ENCODE measurements at places on chromosomes 2 and 18.

DNA sequence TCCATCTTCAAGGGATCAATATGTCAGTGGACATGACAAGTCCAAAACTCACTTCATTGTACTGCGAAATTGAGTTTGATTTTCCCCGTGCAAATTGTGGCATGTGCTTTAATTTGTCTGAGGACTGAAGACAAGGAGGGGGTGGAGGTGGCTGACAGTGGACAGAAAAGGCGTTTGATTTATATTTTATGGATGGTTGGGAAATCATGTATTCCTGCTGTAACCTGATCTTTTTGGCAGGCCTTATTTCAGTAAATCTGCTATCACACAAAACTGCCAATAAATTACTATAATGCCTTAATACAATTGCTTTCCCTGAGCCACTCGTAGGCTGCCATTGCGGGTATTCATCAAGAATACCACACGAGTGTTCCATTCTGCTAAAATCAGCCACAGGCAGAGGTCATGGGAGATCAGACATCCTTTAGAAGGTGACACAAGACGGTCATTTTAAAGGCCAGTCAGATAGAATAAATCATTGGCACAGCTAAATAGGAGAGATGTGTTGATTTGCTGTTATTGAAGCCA, 720.5 kb downstream of the MBD2 start:
- no peak overlapping the region for H3K27ac ChIP-seq
- no peaks in the 10 kb centered on the region for H3K4me1 ChIP-seq
- H3K27me3 ChIP-seq = no peaks in the 10 kb centered on the region
- H3K4me3 ChIP-seq = no peak overlapping the region
- no peaks in the 10 kb centered on the region for H3K36me3 ChIP-seq

DNA sequence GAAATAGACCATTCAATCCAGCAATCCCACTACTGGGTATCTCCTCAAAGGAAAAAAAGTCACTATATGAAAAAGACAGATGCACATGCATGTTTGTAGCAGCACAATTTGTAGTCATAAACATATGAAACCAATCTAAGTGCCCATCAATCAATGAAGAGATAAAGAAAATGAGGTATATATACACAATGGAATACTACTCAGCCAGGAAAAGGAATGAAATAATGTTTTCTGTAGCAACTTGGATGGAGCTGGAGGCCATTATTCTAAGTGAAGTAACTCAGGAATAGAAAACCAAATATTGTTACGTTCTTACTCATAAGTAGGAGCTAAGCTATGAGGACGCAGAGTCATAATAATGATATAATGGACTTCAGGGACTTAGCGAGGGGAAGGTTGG, 45.2 kb upstream of the LRRC30 start:
- no peak for DNase-seq
- no peak overlapping the region for H3K27ac ChIP-seq
- H3K4me1 ChIP-seq = no peaks in the 10 kb centered on the region
- no peaks in the 10 kb centered on the region for H3K36me3 ChIP-seq
- H3K27me3 ChIP-seq = no peaks in the 10 kb centered on the region
- H3K4me3 ChIP-seq = no peak overlapping the region

GRCh38 chr2:206836722-206837121, 71.3 kb downstream of the FASTKD2 start:
- no peak overlapping the region for H3K27ac ChIP-seq
- H3K36me3 ChIP-seq = no peaks in the 10 kb centered on the region
- H3K27me3 ChIP-seq = no peaks in the 10 kb centered on the region
- H3K4me1 ChIP-seq = no peaks in the 10 kb centered on the region
- H3K4me3 ChIP-seq = no peak overlapping the region

DNA sequence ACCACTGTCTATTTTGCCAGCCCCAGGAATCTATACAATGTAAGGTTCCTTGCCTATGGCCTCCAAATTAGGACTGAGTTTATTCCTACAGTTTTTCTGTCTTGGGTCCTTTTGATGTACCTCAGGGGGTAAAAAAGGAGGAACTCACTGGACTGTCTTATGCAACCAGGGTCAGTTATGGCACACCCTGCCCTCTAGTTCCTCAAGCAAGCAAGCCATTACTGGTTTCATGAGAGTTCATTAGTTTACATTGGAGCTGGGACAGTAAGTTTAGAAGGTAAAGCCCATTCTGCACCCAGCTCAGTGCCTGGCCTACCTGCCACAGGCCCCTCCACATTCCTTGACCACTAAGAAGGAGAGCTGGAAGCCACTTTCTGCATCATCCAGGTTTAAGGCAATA, 68.7 kb upstream of the WIPF1 start:
- H3K4me3 ChIP-seq = no peak overlapping the region
- no peak overlapping the region for H3K27ac ChIP-seq
- no peaks in the 10 kb centered on the region for H3K27me3 ChIP-seq
- peaks cover 33% of the 10 kb centered on the region for H3K4me1 ChIP-seq
- no peaks in the 10 kb centered on the region for H3K36me3 ChIP-seq
- DNase-seq = no peak

DNA sequence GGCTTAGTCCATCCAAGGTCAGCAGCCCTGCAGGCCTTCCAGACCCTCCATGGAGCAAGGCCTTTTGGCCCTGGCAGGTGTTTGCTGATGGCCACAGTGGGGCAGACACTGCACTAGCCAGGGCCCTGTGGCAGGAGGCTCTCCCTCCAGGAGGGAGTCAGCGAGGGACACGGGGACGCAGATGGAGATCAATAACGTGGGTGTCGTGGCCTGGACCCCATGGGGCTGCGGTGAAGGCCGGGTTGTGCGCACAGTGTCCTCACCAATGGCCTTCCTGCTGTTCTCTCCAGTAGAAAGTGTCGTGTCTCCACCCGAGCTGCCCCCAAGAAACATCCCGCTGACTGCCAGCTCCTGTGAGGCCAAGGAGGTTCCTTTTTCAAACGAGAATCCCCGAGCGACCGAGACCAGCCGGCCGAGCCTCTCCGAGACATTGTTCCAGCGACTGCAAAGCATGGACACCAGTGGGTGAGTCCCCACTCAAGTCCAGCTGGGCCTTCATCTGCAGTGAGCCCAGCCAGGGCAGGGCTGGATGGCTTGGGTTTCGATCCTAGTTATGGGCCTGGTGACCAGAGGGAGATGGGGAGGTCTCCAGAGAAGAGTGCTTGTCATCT, 65.4 kb downstream of the INPP5D start:
- no peak overlapping the region for H3K4me3 ChIP-seq
- H3K36me3 ChIP-seq = no peaks in the 10 kb centered on the region
- no peaks in the 10 kb centered on the region for H3K4me1 ChIP-seq
- H3K27ac ChIP-seq = no peak overlapping the region
- DNase-seq = no peak

DNA sequence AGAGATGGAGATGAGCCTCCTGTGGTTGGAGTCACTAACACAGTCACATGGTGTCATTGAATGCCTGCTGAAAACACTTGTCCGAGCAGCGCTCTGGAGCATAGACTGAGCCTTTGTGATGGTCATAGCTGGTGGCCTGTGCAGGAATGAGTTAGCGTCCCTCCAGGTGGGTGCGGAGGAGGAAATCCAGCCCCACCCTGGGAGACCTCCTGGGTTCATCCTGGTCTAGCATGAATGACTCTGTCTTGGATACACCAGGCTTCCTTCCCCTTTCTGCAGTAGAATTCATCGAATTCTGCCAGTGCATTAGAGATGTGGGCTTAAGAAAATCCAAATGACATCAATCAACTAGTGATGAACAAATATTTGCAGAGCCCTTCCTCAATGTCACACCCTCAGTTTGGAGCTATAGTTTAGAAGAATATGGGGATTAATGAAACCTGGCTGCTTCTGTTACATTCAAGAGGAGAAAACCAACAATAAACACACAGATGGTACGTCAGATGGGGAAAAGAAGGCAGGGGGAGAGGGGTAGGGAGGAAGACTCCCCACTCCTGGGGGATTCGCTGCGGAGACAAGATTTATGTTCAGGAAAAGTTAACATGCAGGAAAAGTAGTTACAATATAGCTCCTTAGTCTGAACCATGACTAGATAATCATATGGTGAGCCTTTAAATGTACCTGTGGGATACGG, 136.7 kb downstream of the DDX1 start:
- no peaks in the 10 kb centered on the region for H3K36me3 ChIP-seq
- H3K27ac ChIP-seq = no peak overlapping the region
- H3K27me3 ChIP-seq = no peaks in the 10 kb centered on the region
- no peak for DNase-seq

GRCh38 chr18:54250846-54251261, 18.5 kb upstream of the POLI start:
- peaks cover 16% of the 10 kb centered on the region for H3K4me1 ChIP-seq
- no peak overlapping the region for H3K4me3 ChIP-seq
- no peaks in the 10 kb centered on the region for H3K36me3 ChIP-seq
- H3K27me3 ChIP-seq = no peaks in the 10 kb centered on the region
- no peak for DNase-seq

DNA sequence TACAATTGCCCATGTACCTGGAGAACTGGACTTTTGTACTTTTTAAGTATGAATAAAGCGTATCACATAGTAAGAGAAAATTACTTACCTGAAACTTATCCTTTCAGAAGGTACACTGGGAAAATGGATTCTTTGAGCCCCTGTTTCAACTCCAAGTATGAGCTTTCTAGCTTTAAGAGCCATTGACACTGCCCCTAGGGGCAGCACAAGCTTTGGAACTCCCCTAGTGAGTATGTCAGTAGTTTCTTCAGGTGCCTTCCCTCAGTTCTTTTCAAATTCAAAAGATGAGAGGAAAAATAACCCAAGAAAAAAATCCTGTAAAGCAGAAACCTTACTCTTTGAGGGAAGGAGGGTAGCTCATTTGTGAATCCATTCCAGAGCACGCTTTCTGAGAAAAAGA, 124.1 kb downstream of the MEMO1 start:
- DNase-seq = no peak
- H3K4me3 ChIP-seq = no peak overlapping the region
- H3K4me1 ChIP-seq = no peaks in the 10 kb centered on the region
- H3K36me3 ChIP-seq = no peaks in the 10 kb centered on the region
- no peak overlapping the region for H3K27ac ChIP-seq

GRCh38 chr2:104420953-104421352, 433.0 kb upstream of the POU3F3 start:
- no peak for DNase-seq
- no peak overlapping the region for H3K27ac ChIP-seq
- H3K27me3 ChIP-seq = no peaks in the 10 kb centered on the region
- no peak overlapping the region for H3K4me3 ChIP-seq
- no peaks in the 10 kb centered on the region for H3K4me1 ChIP-seq

DNA sequence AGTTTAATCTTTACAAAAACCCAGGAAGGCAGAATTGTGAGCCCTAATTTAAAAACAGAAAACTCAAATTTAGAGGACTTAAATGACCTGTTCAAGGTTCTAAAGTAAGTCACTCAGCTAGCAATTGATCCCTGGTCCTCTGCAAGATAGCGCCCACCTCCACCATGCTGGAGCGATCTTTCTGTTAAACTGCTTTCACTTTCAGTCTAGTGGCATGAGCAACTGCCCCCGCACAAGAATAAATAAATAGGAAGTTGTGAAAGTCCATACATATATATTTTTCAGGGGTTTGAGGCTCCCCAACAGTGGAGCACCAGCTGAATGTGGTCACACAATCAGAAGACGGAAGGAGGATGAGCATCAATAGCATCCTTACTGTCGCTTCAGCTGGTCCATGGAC, 217.9 kb downstream of the NAPG start:
- no peaks in the 10 kb centered on the region for H3K27me3 ChIP-seq
- H3K4me3 ChIP-seq = no peak overlapping the region
- no peak overlapping the region for H3K27ac ChIP-seq
- no peaks in the 10 kb centered on the region for H3K36me3 ChIP-seq
- no peak for DNase-seq

DNA sequence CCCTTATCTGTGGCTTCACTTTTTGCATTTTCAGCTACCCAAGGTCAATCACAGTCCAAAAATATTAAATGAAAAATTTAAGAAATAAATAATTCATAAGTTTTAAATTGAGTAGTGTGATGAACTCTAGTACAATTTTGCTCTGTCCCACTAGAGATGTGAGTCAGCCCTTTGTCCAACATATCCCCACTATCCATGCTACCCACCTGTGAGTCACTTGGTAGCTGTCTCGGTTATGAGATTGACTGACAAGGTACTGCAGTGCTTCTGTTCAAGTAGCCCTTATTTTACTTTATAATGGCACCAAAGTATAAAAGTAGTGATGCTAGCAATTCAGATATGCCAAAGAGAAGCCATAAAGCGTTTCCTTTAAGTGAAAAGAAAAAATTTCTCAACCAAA, 28.8 kb downstream of the ADCY3 start:
- no peaks in the 10 kb centered on the region for H3K27me3 ChIP-seq
- no peak overlapping the region for H3K4me3 ChIP-seq
- no peak overlapping the region for H3K27ac ChIP-seq
- H3K4me1 ChIP-seq = no peaks in the 10 kb centered on the region

- no peaks in the 10 kb centered on the region for H3K36me3 ChIP-seq
- H3K4me1 ChIP-seq = peaks cover 3% of the 10 kb centered on the region
- DNase-seq = no peak
- H3K27me3 ChIP-seq = no peaks in the 10 kb centered on the region
- no peak overlapping the region for H3K27ac ChIP-seq
Observed at GRCh38 chr2:138276339-138276738, 225.2 kb upstream of the SPOPL start.

DNA sequence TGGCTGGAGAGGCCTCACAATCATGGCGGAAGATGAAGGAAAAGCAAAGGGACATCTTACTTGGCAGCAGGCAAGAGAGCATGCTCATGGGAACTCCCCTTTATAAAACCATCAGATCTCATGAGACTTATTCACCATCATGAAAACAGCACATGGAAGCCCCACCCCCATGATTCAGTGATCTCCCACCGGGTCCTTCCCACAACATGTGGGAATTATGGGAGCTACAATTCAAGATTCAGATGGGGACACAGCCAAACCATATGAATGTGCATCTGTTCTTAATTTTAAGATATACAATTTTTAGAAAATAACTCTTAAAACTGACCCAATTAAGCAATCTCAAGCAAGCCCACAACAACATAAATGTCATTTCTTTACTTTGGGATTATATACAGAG, 12.6 kb downstream of the C18orf63 start:
- no peaks in the 10 kb centered on the region for H3K36me3 ChIP-seq
- no peaks in the 10 kb centered on the region for H3K4me1 ChIP-seq
- H3K27me3 ChIP-seq = no peaks in the 10 kb centered on the region
- H3K27ac ChIP-seq = no peak overlapping the region

GRCh38 chr2:137302957-137303356, 537.6 kb downstream of the THSD7B start:
- no peak overlapping the region for H3K4me3 ChIP-seq
- no peaks in the 10 kb centered on the region for H3K36me3 ChIP-seq
- H3K4me1 ChIP-seq = no peaks in the 10 kb centered on the region
- DNase-seq = no peak
- no peak overlapping the region for H3K27ac ChIP-seq
- H3K27me3 ChIP-seq = no peaks in the 10 kb centered on the region

GRCh38 chr2:158989165-158989564, 20.7 kb downstream of the TANC1 start:
- DNase-seq = no peak
- H3K36me3 ChIP-seq = no peaks in the 10 kb centered on the region
- no peak overlapping the region for H3K4me3 ChIP-seq
- peaks cover 3% of the 10 kb centered on the region for H3K4me1 ChIP-seq
- H3K27me3 ChIP-seq = no peaks in the 10 kb centered on the region

- no peak overlapping the region for H3K4me3 ChIP-seq
- H3K27ac ChIP-seq = no peak overlapping the region
- DNase-seq = no peak
Observed at GRCh38 chr2:107776362-107776761, 50.3 kb upstream of the RGPD4 start.
